Stimulated activated CD8-positive, alpha-beta memory T cell treated with anti-CD3 and anti-CD28 coated beads, Interleukin-15, amount 100 ng/mL, for 1 hour (primary cell): ENCODE measurements at places on chromosomes 3 and 15.

DNA sequence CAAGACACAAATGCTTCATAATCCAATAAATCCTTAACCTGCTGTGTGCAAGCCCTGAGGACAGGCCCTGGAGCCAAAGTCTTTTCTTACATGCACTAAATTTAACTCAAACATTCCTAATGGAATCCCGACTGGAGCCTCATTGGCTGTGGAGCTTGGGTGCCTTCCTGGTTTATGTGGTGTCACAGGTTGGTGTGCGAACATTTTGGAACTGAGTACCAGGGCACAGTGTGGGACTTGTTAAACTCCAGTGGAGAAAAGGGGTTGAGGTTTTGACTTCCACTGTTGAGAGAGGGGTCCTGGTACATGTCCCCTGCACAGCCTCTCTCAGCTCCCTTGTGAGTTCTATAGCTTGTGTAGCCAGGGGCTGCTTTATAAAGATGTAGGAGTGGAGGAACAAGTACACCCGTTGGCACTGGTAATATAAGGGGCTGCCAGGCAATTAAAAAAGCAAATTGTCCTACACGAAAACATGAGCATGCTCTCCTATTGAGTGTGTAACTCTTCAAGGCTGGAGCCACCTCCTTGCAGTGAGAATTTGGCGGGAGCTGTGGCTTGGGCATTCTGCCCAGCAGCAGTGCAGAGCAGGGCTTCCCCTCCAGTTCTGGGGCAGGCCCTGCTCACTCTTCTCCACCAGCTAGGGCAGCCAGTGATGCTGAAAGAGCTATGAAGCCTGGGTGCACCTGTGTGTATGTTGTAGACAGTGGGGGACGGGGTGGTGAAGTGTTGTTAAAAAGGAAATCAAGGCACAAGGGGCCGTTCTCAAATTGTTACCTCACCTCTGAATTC lies 218.1 kb downstream of the CLSTN2 start:
- DNase-seq: no peak

GRCh38 chr3:56894881-56895431 lies 93.2 kb upstream of the ARHGEF3 start:
- no peak for DNase-seq

DNA sequence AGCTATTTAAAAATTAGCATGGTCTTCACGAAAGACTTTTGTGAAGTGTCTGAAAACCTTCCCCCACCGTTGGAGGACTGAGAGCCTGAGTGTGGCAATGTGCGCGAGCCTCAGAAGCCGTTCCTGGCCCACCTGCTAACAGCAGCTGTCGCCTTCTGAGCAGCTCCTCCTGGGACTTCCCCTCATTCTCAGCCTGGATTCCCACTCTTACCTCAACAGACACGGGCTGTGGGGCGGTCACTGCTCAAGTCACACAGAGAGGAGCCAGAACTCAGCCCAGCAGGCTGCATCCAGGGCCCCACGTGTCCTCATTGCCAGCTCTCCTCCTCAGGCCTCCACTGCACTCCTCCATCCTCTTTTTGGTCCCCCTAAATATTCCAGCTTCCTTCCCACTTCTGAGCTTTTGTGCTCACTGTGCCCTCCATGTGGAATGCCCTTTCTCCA lies 7.8 kb downstream of the DNASE1L3 start:
- no peak for DNase-seq

DNA sequence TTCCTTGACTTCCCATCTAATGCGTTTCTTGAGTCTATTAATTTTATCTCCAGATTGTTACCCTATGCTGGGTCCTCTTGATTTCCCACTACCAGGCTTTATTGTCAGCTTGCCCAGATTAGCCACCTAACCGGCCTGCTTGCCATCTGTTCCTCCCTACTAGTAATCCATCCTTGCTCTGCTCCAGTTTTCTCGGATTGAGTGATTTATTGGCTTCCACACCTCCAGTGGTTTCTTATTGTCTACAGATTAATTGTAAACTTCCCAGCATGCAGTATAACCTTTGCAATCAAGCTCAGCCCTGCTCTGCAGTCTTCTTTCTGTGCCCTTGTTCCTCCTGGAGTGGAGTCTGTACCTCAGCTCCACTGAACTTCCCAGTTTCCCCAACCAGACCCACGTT lies 63.4 kb downstream of the ARHGEF26 start:
- DNase-seq: no peak

DNA sequence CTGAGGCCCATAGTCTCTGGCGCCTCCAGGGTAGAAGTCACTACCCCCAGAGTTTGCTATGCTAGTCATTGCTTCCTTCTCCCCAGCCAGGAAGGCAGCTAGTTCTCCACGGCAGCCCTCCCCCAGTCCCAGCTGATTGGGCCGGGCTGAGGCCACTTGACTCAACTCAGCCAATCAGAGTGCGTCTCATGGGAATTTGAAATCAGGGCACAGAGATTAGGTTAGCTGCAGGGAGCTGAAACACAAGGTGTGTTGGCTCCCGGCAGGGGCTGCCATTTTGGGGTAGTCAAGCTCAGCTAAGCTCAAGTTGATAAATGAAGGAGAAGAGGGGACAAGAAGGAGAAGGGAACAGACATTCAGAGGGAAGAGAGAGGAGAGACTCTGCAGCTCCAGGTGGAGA lies 32.8 kb downstream of the LINGO1 start:
- no peak for DNase-seq

- DNase-seq: no peak
Measured at GRCh38 chr15:68676011-68676605, 97.3 kb downstream of the CORO2B start.

GRCh38 chr15:68370768-68371151 lies 61.2 kb downstream of the ITGA11 start:
- DNase-seq: no peak

DNA sequence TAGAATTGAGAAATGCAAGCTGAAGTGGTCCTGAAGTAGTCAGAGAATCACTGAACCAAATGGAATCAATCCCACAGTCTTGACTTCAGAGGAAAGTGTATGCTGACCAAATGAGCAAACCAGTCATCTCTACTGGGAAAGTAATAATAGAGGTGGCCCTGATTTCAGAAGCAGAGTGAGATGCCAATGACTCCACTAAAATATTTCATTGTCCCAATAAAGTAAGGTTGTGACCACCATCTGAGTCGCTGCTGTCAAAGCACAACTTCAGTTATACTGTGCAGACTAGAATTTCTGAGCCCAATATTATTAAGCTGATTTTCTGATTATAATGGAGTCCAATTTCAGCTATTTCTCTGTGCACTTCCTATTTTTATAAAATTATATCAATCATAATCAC lies 334.4 kb upstream of the THBS1 start:
- no peak for DNase-seq
